ENCODE measurements at places on chromosomes 5 and 9. TPM values are rescaled to one million over a fixed set of nuclear protein-coding genes. Genes with fewer than 3 reads are reported as not detected.

The ACOT12 gene
- not detected for total RNA-seq

GRCh38 chr9:75156858-75157257, 68.5 kb downstream of the OSTF1 start:
- no peak overlapping the region for H3K4me3 ChIP-seq
- no peaks in the 10 kb centered on the region for H3K4me1 ChIP-seq
- DNase-seq = no peak
- H3K36me3 ChIP-seq = no peaks in the 10 kb centered on the region

The PCDHB8 gene
- total RNA-seq = 0.20 TPM

The OR1Q1 gene
- not detected for total RNA-seq

The PIP5K1B gene
- 1.4 TPM for total RNA-seq

The ASPN gene
- total RNA-seq = 4.2 TPM

DNA sequence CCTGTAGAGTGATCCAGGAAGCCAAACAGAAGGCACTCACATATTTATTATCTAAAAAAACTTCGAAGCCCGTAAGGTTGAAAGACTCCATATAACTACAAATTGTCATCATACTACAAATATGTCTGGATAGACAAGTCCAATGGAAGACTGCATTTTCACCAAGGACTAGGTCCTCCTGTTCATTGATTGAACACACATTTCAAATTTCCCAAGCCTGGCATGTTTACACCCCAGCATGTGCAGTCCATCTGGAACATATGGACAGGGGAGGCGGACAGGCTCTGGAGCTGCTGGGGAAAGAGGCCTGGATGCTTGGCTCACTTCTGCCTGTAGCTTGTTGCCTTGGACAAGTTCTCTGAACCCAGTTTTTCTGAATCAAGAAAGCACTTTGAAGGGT, 378.7 kb downstream of the ENC1 start:
- H3K27me3 ChIP-seq = no peaks in the 10 kb centered on the region
- no peak overlapping the region for H3K27ac ChIP-seq
- peaks cover 7% of the 10 kb centered on the region for H3K4me1 ChIP-seq
- H3K4me3 ChIP-seq = no peak overlapping the region
- DNase-seq = no peak

DNA sequence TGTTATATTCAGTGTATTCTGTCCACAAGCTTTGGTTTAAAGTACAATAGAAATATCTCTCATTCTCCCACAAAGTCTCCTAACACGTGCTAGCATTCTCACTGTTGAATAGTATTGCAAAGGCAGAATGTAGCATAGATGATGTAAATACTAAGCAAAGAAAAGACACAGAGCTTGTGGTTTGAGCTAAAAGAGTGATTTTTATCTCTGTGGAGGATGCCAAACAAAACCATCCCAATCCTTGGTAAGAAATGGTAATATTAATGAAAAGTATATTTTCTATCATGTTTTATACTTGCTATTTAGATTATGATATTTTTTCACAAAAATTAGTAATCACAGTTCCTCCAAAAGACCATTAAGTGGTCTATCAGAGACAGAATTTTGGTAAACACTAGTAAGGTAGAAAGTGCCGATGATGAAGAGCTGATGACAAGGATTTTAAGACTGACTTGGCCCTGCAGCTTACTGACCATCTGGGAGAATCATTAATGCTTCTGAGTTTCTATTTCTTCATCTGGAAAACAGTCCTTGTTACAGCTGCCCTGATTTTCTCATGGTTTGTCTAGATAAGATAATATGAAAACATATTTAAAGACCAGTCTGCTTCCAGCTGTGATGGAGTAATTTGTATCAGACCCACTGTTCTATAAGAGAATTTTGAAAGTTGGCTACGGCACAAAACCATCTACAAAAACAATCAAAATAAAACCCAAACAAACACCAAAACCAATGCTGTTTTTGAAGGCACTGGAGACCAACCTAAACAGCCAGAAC, 510.2 kb downstream of the SPATA31D1 start:
- no peak for DNase-seq
- H3K4me1 ChIP-seq = no peaks in the 10 kb centered on the region
- no peak overlapping the region for H3K27ac ChIP-seq
- no peak overlapping the region for H3K4me3 ChIP-seq
- H3K27me3 ChIP-seq = no peaks in the 10 kb centered on the region

DNA sequence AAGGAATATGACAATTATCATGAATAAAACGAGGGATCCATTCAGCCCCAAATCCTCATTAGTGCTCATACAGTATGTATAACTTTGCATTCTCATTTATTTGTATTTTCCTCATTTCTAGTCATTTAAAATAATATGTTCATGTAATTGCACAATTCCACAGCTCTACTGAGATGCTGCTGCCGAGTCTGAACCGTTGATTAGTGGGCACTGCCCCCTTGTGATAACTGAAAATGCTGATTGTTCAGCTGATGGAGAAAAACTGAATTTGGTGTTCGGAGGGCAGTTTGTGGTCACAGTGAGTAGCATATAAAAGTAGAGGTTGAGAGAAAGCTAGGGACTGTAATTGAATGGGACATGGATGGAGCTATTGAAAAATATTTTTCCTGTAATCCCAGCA, 12.2 kb upstream of the GPR151 start:
- DNase-seq = no peak
- no peak overlapping the region for H3K4me3 ChIP-seq
- H3K27me3 ChIP-seq = no peaks in the 10 kb centered on the region
- no peaks in the 10 kb centered on the region for H3K36me3 ChIP-seq
- no peak overlapping the region for H3K27ac ChIP-seq

The SLC34A3 gene
- total RNA-seq = not detected

The HAVCR2 gene
- total RNA-seq = 1.8 TPM

The DMRT3 gene
- 0.36 TPM for total RNA-seq

DNA sequence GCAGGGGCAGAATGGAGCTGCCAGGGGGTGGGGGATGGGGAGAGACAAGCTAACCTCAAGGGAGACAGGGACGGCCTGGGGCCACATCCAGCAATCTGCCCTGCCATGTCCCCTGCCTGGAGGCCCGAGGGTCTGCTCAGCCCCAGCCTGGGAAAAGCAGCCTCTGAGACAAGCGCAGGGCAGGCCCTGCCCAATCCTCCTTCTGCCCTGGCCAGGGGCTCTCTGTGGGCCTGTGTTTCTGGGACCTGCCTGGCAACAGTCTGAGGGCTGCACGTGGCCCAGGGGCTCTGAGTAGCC, 13.9 kb upstream of the QSOX2 start:
- no peak for DNase-seq
- no peak overlapping the region for H3K27ac ChIP-seq
- no peaks in the 10 kb centered on the region for H3K36me3 ChIP-seq
- no peak overlapping the region for H3K4me3 ChIP-seq
- H3K27me3 ChIP-seq = peaks cover 8% of the 10 kb centered on the region

GRCh38 chr9:100426189-100426529, 784 bp upstream of the MSANTD3 start:
- no peaks in the 10 kb centered on the region for H3K27me3 ChIP-seq
- DNase-seq = no peak
- H3K27ac ChIP-seq = peak overlapping the region; percentile 80
- H3K4me3 ChIP-seq = peak overlapping the region; percentile 67
- peaks cover 32% of the 10 kb centered on the region for H3K4me1 ChIP-seq
- no peaks in the 10 kb centered on the region for H3K36me3 ChIP-seq

- no peaks in the 10 kb centered on the region for H3K27me3 ChIP-seq
- no peak for DNase-seq
- no peaks in the 10 kb centered on the region for H3K36me3 ChIP-seq
- no peaks in the 10 kb centered on the region for H3K4me1 ChIP-seq
Measured at GRCh38 chr9:99305124-99305523, 83.0 kb downstream of the SEC61B start.

DNA sequence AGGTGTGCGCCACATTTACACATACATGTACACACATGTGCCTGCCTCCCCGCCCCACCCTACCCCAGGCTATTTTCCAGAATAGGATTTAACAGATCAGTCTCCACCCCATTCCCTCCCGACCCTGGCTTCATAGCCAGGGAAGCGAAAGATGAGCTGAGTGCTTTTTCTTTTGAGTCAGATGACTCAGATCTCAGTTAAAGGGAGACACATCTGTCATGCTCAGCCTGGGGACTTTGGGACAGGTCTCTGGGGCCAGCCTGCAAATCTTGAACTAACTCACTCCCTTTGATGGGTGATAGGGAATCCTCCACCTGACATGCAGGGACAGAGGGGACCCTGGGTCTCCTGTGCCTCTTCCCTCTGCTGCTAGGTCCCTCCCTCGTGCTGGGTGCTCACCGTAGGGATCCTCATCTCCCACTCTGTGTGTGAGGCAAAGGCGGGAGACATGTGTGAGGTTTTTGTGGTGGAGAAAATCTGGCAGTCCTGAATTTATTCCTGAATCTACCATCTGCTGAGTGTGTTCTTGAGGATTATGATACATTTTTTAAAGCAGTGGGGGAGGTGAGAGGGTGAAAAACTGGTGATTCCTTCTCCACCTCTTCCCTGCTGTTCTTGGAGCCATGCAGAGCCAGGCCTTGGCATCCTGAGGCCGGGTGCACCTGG, 37.7 kb downstream of the NEUROG1 start:
- no peaks in the 10 kb centered on the region for H3K27me3 ChIP-seq
- no peak for DNase-seq

The SLC45A2 gene
- not detected for total RNA-seq

- H3K4me1 ChIP-seq = no peaks in the 10 kb centered on the region
- H3K27ac ChIP-seq = no peak overlapping the region
- H3K4me3 ChIP-seq = no peak overlapping the region
- no peaks in the 10 kb centered on the region for H3K36me3 ChIP-seq
Measured at GRCh38 chr9:9108641-9109040, 1309.1 kb upstream of the DMAC1 start.

DNA sequence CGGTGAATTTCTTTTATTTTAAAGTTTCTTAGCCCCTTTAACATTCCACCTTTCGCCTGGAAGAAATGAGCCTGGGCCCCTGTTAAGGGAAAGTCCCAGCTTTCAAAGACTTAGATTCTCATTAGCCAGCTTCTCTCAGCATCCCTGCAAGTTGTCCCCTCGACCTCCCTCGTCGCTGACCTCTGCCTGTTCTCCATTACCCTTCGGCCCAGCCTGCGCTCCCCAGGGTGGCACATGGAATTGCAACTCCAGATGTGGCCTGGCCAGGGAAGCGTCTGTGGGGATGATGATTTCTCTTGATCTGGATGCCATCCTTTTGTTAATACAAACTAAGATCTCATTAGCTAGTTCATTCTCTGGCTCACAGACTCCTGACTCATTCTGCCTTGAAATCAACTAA, 43.4 kb upstream of the FANCC start:
- H3K27ac ChIP-seq = no peak overlapping the region
- no peak overlapping the region for H3K4me3 ChIP-seq
- no peaks in the 10 kb centered on the region for H3K36me3 ChIP-seq
- DNase-seq = no peak

DNA sequence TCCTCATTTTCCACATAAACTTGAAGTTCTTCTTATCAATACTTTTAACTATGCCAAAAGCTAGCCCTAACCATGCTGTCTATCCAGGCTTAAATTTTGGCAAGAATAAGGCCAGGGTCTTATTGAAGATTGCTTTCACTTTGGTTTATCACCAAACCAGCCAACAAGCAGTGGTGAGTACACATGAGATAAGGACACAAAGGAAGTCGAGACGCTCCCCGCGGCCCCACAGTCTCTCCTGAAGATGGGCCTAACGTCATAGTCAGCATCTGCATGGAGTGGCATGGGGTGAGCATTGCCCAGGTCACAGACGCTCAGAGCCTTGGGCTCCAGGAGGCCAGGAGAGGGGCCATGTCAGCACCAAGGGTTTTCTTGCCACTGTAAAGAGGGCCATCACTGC, 80.3 kb downstream of the ATPSCKMT start:
- no peak overlapping the region for H3K4me3 ChIP-seq
- no peaks in the 10 kb centered on the region for H3K4me1 ChIP-seq
- no peaks in the 10 kb centered on the region for H3K27me3 ChIP-seq
- no peak overlapping the region for H3K27ac ChIP-seq
- H3K36me3 ChIP-seq = no peaks in the 10 kb centered on the region
- no peak for DNase-seq
